ENCODE measurements at places on chromosomes 1 and 21. TPM values are rescaled to one million over a fixed set of nuclear protein-coding genes. Genes with fewer than 3 reads are reported as not detected.

The SPRR2F gene
- not detected for total RNA-seq

The NHLH1 gene
- total RNA-seq: not detected

The PPP1R8 gene
- total RNA-seq: 42.3 TPM

The FABP3 gene
- 201 TPM for total RNA-seq

The LRRC71 gene
- total RNA-seq: not detected

All from skeletal muscle tissue (tissue), 5 donors.